ENCODE measurements at places on chromosomes 11 and 22. TPM values are rescaled to one million over a fixed set of nuclear protein-coding genes. Genes with fewer than 3 reads are reported as not detected.

DNA sequence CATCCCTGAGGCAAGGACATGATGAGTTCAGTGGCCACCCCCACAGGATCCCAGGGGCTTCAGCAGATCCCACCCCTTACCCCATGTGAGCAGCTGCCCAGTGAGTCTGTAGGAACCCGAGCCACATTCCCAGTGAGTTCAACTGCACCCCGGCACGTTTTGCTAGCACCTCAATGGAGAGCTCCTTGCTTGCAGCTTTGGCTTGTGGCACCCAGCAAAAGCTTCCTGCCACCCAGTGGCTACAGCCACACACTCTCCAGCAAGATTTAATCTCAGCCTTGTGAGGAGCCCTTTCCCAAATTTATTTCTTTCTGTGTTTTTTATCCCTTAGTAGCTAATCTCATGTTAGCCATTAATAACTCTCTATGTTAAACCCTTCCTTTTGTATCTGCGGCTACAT, 4.0 kb downstream of the SAA1 start:
- DNase-seq, result no peak

- no peak for DNase-seq
These were observed 92.8 kb upstream of the NARS2 start for GRCh38 chr11:78667461-78667860.

GRCh38 chr11:82004537-82005213, 729.0 kb downstream of the FAM181B start:
- no peak for DNase-seq

- DNase-seq, result peak; percentile 83
These were observed 1.3 kb upstream of the HDAC10 start for GRCh38 chr22:50252082-50253045.

GRCh38 chr22:29705651-29706050, 14.2 kb upstream of the CABP7 start:
- DNase-seq, result no peak

SLCO2B1 gene
- total RNA-seq, result 332 TPM

- DNase-seq, result no peak
These were observed 26.6 kb upstream of the CSNK2A3 start for GRCh38 chr11:11379661-11380060.

SPON1 gene
- total RNA-seq, result 40.1 TPM

Measured in lower lobe of right lung (tissue), 2 donors.